ENCODE measurements at places on chromosomes 3 and 15.

- no peak for DNase-seq
Observed at GRCh38 chr3:107525644-107526305, 3.0 kb downstream of the BBX start.

GRCh38 chr15:90458061-90458460 lies 70.0 kb downstream of the IQGAP1 start:
- no peak for DNase-seq

DNA sequence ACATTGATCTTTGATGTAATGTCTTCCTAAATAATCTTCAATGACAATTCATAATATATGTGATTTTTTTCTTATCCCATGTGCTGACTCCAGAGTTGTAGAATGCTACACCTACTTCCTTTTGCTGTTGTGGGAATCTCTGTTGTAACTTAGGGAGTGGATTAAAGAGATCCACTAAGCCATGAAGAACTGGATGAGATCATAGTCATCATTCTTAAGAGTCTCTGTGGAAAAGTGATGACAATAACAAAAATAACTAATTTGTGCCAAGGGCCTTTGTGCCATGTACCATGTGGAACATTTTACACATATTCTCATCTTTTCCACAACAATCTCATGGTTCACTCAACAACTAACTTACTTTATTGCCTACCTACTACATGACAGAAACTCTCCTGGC lies 162.9 kb upstream of the PDZRN3 start:
- DNase-seq, result no peak

- DNase-seq, result no peak
Observed at GRCh38 chr3:39086144-39086543, 21.3 kb downstream of the GORASP1 start.

- no peak for DNase-seq
Observed at GRCh38 chr15:73800662-73801345, 47.7 kb upstream of the INSYN1 start.

DNA sequence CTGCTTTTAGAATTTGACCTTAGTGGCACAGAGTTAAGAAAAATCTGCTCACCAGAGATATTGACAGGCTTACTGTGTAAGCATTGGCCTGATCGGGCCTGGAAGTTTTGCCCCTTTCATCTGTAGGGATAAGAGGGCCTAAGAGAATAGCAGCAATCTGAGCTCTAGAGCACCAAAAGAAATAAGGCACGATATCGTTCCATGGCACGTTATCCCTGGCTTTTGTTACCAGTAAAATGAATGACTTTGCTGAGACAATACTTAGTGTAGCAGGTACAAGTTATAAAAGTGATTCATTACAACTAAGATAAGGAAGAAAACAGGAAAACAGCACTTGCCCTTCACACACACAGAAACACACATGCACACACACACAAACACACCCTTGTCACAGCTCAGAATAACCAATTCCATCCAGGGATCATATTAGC lies 5.0 kb downstream of the THBS1 start:
- DNase-seq, result no peak

GRCh38 chr15:39736412-39737195 lies 46.0 kb downstream of the FSIP1 start:
- no peak for DNase-seq

DNA sequence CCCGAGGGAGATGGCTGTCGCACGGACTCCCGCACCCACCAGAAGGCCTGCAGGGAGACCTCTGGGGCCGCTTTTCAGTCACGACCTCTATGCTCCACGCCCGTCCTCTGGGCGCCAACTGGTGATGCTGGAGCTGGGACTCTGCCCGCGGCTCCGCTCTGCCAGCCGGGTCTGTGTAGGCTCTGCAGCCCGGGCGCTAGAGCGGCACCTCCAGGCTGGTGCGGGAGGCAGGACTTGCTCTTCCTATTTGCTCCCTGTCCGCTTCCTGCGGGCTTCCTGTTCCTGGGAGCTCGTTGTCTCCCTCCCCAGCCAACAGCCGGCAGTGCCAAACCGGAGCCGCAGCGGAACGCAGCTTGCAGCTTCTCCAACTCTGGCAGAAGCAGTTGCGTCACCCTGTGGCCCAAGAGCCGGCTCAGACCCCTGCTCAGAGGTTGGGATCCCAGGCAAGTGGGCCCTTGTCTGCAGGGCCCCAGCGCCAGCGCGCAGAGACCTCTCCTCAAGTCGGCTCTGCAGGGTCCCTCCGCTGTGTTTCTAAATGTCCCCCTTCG lies 285.9 kb downstream of the XXYLT1 start:
- DNase-seq, result no peak

- DNase-seq, result no peak
Observed at GRCh38 chr15:31381801-31382712, 55.4 kb downstream of the KLF13 start.

- DNase-seq, result no peak
Observed at GRCh38 chr3:177071496-177072156, 125.7 kb downstream of the TBL1XR1 start.

GRCh38 chr3:109109574-109109973 lies 8.4 kb downstream of the MORC1 start:
- no peak for DNase-seq

- DNase-seq, result no peak
Observed at GRCh38 chr3:14467814-14468620, 65.6 kb downstream of the SLC6A6 start.

DNA sequence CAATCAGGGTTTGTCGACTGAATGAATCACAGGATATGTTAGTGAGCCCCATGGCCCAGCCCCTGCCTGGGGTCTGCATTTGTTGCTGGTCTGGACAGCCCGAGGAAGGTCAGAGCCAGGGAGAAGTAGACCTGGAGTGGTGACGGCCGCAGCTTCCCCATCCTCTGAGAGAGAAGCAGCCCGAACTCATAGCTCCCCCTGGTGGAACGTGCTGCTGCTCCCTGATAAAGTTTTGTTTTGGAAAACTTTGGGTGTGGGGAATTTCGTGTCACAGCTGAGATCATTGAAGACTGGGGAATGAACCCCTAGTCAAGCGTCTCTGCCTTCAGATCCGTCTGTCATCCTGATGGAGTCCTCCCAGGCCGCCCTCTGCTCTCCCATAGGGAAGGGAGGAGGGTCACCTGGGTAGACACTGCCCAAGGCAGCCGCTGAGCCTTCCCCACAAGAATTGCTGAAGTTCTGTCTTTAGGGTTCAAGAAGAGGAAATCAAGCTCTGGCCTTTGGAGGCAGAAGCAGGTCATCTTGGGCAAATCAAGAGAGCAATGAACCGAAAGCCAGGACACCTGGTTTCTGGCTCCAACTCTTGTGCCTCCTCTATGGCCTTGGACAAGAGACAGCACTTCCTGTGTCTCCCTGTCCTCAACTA lies 60.5 kb downstream of the GLDN start:
- DNase-seq, result no peak

- no peak for DNase-seq
Observed at GRCh38 chr3:190209533-190209932, 88.8 kb upstream of the P3H2 start.

- no peak for DNase-seq
Observed at GRCh38 chr3:154229217-154229590, 95.1 kb downstream of the DHX36 start.

- DNase-seq, result no peak
Observed at GRCh38 chr3:183148056-183148455, 14.5 kb downstream of the LAMP3 start.

- no peak for DNase-seq
Observed at GRCh38 chr3:17122758-17123157, 238.0 kb downstream of the PLCL2 start.

DNA sequence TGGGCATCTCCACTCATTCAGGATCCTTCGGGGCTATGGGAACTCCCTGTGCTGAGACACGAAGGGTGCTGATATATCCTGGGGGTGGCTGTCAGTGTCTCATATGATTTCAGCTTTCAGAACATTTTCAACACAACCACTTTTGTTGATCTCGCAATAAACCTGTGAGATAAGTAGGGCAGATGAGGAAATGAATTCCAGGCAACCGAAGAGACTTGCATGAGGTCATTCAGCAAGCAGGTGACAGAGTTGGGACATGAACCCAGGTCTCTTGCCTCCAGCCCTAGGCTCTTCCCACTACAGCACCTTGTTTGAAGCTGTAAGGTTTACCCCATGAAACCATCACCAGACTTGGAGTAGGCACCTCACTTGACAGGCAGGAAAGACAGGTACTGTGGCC lies 16.6 kb downstream of the DUOX1 start:
- DNase-seq, result no peak

DNA sequence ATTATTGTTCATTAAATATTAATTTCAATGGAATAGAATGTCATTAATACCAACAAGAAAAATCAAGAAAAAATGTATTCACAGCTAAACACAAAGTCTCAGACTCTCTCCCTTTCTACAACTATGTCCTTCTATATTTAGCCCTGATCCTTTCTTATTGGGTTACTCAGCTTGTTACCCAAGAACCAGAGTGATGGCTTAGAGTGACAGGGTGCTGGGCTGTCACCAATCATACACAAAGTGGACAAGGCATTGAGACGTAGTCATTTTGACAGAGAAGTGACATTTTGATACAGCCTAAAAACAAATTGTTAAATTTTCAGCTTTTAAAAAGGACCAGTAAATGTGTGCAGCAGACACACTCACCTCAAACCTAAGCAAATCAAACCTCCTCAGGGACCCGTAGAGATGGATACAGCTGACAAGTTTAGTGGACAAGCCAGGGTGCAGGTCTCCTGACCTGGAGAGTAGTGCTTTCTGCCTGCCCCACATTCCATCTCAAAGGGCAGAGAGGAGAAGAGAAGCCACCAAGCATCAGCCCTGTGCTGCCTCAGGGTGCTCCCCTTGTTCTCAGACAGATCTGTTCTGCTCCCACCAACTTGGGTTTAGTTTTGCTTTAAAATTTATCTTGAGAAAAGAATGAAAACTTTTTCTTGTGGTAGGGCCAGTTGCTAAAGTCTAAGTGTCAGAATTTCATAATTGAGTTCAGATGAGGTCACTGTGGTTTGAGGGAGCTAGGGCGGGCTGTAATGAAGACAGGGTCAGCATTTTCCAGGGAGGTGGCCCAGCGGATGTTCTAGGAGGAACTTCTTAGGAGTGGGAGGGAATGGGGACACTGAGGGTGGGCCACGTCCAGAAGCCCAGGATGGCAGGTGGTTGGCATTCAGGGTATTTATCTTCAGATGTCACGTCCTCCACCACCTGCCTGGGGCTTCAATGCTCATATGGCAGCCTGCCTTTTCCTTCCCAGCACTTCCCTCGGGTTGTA lies 136.5 kb upstream of the TBL1XR1 start:
- DNase-seq, result no peak

DNA sequence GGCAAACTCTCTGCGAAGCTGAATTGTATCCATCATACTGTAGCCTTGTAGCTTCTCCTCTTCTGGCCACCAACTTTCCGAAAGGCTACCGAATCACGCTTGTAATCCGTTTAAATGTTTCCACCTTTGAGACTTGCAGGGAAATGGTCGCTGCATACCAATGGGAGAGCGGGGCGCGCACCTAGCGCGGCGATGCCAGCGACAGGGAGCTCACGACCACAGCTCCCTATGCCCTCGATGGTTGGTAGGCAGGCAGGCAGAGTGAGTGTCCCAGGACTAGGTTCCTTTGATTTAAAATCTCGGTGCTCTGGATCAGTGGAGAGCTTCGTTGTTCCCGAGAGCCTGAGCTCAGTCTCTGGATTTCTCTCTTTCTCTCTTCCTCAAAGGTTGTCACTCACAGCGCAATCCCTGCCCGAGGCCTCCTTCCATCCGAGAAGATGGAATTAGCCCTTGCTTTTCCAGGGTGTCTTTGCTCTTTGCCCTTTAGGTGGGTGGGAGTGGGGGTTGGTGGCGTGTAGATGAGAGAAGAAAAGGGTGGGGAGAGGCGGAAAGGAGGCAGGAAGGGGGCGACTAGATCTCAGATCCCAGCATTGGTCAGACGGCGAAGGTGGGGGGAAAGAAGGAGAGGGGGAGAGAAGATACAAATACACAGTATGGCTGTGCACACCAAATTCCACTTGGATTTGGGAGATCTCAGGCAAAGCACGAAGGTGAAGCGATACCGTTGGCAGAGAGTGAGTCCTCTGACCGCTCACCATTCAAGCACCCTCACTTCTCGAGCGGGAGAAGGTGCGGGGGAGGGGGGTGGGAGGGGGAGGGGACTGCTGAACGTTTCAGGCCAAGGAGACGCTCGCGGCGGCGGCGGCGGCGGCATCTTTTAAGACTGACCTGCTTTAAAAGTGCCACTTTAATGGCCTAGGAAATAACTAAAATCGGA lies at the start of gene SLITRK3:
Gene SLITRK3 (minus strand): TSS at position 745 of the 937 bp plus-strand sequence. CDS start 5,554 bp downstream, outside the sequence.
- DNase-seq, result no peak

- no peak for DNase-seq
Observed at GRCh38 chr3:64130436-64130835, 94.8 kb downstream of the PRICKLE2 start.

GRCh38 chr3:126125781-126126251 lies 41.9 kb upstream of the SLC41A3 start:
- DNase-seq, result no peak

- peak; percentile 66 for DNase-seq
Observed at GRCh38 chr3:72255791-72256559, 471.0 kb upstream of the PROK2 start.

DNA sequence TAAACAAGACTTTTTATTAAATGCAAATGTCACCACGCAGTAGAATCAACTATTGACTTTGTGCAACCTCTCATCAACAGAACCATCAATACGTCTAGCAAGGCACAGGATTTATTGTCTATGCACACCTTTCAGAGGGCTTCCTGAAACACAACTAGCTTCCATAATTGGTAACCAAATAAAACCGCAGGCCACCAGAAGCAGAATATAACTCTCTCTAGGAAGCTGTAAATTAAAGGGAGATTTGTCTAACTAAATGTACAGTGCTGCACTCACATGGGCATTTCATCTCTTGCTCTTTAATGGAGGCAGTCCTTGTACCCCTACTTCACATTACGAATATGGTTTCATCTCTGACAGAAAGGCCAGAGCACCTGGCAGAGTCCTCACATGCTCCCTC lies 93.0 kb downstream of the FHIT start:
- peak; percentile 83 for DNase-seq

DNA sequence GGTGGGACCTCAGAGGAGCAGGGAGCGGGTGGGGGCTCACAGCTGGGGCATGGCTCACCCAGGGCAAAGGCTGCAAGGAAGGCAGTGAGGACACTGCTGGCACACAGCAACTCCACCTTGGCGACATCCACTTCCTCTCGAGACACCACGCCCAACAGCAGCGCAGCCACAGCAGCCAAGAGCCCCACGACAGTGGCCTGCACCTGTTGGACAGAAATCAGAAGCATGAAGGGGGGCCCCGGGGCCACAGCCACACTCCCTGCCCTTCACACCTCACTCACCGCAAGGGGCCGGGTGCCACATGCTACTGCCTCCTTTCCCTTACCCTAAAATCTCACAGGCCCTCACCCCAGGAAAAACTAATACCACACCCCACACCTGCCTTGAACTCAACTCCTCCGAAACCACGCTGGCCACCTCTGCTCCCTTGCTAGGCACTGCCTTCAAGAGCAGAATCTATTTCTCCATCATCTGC lies 57.3 kb downstream of the ROPN1B start:
- DNase-seq, result no peak

DNA sequence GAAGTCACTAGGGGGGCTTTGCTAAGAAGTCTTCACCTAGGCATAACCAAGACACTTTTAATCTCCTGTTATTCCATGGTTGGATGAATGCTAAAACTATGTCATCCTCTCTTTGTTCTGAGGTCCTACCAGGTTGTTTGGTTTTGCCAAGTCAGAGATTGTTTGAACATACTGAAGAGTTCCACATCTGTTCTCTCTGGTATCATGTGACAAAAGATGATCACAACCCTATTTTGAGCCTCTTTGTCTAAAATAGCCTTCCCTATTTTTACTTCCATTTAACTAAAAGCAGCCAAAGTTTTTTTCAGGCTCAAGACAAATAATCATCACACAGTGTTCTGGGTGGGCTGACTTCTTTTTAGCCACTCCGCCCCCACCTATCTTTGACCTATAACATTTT lies 218.4 kb upstream of the LMCD1 start:
- DNase-seq, result no peak

GRCh38 chr3:155078711-155079467 lies 1.2 kb upstream of the MME start:
- no peak for DNase-seq

- DNase-seq, result no peak
Observed at GRCh38 chr3:21649519-21649918, 101.5 kb downstream of the ZNF385D start.
